SJSA1 (cell line): ENCODE measurements at places on chromosomes 7 and 10.

DNA sequence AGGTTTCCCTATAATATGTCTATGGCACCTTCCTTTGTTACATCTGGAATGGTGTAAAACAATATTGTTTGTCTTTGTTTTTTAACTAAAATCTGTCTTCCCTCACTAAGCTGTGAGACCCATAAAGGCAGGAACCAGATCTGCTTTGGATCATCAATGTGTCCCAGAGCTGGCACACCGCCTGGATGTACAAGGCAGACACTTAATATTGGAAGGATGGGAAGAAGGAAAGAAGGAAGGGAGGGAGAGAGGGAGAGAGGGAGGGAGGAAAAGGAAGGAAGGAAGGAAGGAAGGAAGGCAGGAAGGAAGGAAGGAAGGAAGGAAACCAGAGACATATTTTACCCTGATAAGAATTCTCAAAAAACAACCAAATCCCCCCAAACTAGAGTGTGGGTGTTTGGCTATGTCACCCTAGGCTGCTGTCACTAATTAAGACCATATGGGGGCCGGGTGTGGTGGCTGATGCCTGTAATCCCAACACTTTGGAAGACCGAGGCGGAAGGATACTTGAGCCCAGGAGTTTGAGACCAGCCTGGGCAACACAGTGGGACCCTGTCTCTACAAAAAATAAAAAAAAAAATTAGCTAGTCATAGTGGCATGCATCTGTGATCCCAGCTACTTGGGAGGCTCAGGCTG lies 59.6 kb downstream of the SH3PXD2A start:
- no peak for DNase-seq

- DNase-seq = no peak
Measured at GRCh38 chr7:121077165-121077630, 88.7 kb downstream of the CPED1 start.

DNA sequence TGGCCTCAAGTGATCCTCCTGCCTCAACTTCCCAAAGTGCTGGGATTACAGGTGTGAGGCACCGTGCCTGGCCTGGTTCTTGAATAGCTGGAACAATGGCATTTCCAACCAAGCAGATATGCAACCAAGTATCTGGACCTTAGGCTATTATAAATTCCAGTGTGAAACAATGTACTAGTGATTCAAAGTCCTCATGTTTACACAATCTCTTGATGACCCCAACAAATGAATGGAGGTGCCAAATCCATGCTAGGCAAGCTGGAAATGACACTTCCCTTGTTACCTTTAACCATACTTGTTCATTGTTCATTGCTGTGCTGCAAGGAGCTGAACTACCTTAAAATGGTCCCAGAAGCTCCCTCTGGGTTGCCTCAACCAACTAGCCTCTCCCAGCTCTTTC lies 282.2 kb upstream of the KLF14 start:
- DNase-seq = no peak

DNA sequence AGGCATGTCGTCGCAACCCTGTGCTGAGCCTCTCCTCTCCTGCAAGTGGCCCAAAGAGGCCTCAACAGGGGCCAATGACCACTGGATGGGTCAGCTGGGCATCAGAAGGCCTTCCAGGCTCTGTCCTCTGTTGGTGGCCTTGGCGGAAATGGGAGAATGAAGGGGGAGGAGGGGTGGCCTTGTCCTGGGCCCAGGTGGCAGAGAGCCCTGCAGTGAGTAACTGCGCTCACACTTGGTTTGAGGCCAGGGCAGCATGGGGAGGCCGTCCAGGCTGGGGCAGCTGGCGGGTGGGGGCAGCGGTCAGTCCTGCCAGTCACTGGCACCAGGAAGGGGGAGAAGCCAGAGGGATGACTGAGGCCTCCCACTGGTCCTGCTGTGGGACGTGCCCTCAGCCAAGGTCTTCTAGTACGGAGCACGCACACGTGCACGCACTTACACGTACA lies 59.8 kb downstream of the LHPP start:
- no peak for DNase-seq

DNA sequence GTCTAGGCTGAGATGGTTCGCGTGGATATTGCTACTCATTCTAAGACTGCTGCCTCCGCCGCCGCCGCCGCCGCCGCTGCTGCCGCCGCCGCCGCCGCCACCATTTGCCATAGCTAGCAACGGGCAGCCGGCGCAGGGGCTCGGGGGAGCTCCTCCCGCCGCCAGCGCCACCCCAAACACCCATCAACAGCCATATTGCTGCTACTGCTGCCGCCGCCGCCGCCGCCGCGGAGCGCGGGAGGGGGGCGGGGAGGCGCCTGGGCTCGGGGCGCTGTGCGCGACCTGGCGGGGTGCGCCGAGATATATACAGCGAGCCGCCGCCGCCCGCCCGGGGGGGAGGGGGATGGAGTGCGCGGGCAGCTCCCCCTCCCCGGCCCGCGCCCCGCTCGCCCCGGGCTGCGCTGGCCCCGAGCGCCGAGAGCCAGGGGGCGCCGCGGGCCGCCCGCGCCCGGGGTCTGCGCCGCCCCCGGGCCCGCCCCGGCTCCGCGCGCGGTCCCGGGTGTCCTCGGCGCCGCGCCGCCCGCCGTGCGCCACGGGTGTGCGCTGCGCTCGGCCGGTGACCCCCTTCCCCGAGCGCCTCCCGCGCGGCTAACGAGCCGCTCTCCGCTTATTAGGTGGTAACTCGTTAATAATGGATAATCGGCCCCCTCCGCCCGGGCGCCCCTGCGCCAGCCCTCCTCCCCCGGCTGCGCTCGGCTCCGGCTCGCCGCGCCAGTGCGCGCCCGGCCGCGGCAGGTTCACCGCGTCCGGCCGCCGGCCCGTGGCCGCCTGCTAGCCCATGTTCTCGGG lies at the start of gene KCNMA1:
Gene KCNMA1 (minus strand): TSS at position 277 of the 789 bp plus-strand sequence.
- DNase-seq = no peak

DNA sequence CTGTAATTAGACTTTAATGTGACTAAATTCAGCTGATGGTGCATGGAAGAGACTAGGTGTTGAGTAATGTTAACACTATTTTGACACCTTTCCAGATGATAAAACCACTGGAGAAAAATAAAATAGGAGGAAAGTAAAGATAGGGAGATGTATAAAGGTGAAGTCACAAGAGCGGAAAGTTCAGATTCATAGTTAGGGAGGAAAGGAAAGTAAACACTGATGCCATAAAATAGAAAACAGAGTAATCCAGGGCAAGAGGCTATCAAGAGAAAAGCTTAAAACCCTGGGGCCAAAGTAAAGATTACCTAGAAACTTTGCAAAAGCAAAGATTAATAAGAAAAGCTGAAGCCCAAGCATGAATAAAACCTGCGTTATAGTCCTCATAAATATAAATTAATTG lies 62.8 kb downstream of the RAB11FIP2 start:
- no peak for DNase-seq

- DNase-seq = no peak
Measured at GRCh38 chr7:129609666-129610065, 1.9 kb upstream of the NRF1 start.

DNA sequence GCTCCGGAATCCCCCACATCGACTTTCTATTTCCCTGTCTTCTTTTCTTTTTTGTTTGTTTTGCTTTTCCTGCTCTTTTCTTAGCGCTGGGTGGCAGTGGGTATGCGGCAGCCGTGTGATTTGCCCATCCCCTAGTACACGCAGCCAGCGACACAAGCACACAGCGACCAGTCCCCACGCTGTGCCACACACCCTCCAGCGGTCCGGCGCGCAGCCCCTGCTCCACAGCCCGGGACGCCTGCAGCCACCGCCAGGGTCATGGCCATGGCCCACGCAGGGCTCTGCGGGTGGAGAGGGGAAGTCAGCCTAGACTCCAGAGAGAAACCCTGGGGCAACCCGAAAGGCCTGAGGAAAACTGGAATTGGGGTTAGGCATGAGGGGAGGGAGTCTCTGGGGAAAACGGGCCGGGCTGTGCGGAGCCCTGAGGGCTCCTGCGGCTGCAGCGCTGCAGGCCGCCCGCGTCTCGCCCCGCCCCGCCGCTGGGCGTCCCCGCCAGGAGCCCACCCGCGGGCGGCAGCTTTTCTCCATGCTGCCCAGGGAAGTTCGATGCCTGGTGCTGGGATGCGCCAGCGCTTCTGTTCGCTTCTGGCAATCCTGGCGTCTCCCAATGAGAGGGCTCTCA lies 2.5 kb downstream of the CHRM2 start:
- no peak for DNase-seq

- no peak for DNase-seq
Measured at GRCh38 chr7:126361183-126361582, 891.6 kb downstream of the GRM8 start.
